ENCODE measurements at places on chromosomes 11 and 22.
A peak's percentile ranks its signal among the peaks of the same experiment; 100 is the strongest.

DNA sequence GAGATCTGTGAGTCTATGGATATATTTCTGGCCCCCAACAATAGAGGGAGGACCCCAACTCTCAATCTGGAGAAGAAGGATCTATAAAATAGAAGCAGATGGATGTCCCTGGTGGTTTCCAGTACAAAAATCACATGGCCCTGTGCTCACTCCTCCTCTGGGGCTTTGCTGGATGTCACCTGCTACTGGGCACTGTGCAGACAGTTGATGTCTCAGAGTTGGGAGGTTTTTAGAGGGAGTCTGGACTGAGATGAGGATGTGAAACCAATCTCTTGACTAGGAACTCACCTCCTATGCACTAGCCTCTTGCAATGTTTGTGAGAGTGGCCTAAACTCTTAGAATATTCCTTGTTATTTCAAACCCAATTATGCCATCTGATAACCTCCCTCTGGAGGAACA, 107.2 kb downstream of the SCN3B start:
- no peak for DNase-seq

DNA sequence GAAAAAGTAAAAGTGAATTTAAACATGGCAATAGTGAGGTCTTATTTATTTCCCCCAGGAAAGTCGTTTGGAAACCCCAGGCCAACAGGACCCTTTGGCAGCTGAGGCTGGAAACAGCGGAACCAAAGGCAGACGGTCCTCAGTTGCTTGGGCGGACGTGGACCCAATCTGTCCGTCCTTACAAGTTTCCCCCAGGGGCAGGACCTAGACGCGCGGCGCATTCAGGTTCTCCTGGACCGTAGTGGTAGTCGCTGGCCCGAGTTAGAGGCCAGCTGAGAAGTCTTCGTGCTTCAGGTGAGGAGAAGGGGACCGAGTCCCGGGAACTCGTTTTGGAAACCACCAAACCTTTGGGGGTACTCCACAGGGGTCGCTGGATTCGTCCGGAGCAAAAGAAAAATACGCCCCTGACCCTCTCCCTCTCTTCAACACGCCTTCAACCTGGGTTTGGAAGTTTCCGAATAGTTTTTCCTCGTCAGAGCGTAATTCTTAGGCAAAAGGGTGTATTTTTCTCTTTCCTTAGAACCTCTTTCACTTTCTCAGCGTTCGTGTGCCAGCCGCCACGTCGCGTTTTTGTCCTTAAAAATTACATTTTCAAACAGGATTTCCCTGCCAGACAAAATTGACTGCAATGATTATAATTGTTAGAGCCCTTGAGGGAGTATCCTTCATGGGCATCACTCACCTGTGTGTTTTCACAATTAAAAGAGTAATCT, 2.1 kb downstream of the METTL15 start:
- peak; percentile 84 for DNase-seq

GRCh38 chr11:44509296-44509695, 56.2 kb upstream of the CD82 start:
- DNase-seq = no peak

GRCh38 chr11:15651816-15652215, 537.1 kb downstream of the INSC start:
- DNase-seq = peak; percentile 28

GRCh38 chr11:94469416-94469815, 24.2 kb downstream of the MRE11 start:
- no peak for DNase-seq

DNA sequence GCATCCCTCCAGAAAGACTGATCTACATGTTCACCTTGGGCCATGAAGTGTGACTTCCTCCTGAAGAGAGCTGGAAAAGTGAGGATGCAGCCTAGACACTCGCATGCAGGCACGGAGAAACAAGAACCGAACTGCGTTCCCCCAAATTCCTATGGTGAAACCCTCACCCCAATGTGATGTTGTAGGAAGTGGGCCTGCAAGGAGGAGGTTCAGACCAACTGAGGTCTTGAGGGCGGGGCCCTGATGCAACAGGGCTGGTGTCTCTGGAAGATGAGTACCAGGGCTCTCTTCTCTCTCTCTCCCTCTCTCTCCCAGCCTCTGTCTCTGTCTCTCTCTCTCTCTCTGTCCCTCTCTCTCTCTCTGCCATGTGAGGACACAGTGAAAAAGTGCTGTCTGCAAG, 501.1 kb downstream of the BRD1 start:
- DNase-seq = no peak

GRCh38 chr22:27127911-27128310, 470.5 kb downstream of the MIAT start:
- no peak for DNase-seq

DNA sequence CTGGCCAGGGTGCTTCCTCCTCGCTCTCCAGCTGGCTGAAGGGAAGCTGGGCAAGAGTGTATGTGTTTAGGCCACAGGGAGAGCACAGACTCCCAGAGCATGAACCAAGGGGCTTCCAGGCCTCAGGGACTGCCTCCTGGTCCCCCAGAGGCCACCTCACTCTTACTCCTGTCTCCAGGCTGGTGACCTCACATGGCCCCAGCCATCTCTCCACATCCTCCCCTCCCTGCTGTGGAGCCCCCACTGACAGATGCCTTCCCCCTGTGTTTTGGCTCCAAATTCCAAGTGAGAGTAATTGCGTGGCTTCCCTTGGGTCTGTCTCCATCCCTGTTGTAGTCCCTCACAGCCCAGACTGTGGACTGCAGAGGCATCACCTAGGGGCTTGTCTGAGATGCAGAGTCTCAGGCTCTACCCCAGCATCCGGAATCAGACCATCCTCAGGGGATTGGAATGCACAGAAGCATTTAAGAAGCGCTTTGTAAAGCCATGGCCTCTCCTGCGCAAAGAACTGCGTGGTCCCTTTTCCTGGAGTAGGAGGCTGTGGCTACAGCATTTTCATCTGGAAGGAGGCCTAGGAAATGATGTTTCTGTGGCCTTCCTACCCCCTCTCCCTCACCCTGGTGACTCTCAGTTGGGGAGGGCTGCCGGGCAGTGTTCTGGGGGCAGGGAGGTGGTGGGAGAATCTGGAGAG, 91.1 kb downstream of the ATXN10 start:
- no peak for DNase-seq

- no peak for DNase-seq
Measured at GRCh38 chr22:42937164-42937843, 77.6 kb downstream of the PACSIN2 start.

DNA sequence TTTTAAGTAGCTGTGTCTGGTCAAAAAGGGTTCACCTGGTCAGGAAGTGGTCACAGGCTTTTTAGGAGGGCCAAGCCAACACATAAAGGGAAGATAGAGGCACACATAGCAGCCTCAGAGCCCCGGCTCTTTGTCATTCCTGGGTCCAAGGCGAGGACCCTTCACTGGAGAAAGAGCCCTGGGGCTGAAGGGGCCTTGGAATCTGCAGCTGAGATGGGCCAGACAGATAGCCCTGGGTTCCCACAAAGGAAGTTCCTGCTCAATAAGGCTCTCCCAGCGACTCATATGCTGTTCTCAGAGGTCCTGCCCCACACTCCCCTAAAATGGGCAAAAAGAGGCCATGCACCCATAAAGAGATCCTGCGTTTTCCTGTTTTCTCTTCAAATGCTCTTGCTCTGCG, 77.7 kb downstream of the LINC01488 start:
- DNase-seq = no peak

DNA sequence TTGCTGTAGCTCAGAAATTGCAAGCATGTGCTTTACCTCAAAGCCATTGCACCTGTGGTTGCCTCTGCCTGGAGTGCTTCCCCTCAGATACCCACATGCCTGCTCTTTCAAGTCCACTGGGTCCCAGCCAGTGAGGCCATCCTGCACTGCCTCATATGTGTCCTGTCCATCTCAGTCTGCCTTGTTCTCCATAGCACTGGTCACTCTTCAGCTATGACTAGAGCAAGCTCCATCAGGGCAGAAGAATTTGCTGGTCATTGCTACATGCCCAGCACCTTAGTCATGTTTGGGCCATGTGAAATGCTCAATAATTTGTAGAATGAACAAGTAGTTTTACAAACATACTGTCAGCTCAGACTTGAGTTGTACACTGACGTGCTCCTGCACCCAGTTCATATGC, 64.4 kb upstream of the HORMAD2 start:
- DNase-seq = no peak

DNA sequence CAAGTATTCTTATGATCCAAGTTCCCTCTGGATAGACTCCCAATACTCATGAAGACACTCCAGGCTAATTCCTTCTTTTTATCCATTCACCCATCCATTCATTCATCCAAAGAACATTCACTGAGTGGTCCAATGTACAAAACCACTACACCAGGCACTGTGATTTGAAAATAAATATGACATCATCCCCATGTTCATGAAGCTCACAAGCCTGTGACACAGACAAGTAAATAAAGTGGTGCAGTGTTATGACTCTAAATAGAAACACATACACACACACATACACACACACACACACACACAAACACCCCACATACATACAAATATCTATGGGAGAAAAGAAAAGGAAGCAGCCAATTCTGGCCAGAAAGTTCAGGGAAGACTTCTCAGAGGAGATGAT, 35.5 kb downstream of the MTMR2 start:
- no peak for DNase-seq

Measured in right kidney (tissue), 9 donors.